Activated T-helper 1 cell treated with anti-CD3 and anti-CD28 coated beads, Interleukin-2, amount 50 U/mL, for 16 hours (primary cell): ENCODE measurements at places on chromosomes 5 and 9.

DNA sequence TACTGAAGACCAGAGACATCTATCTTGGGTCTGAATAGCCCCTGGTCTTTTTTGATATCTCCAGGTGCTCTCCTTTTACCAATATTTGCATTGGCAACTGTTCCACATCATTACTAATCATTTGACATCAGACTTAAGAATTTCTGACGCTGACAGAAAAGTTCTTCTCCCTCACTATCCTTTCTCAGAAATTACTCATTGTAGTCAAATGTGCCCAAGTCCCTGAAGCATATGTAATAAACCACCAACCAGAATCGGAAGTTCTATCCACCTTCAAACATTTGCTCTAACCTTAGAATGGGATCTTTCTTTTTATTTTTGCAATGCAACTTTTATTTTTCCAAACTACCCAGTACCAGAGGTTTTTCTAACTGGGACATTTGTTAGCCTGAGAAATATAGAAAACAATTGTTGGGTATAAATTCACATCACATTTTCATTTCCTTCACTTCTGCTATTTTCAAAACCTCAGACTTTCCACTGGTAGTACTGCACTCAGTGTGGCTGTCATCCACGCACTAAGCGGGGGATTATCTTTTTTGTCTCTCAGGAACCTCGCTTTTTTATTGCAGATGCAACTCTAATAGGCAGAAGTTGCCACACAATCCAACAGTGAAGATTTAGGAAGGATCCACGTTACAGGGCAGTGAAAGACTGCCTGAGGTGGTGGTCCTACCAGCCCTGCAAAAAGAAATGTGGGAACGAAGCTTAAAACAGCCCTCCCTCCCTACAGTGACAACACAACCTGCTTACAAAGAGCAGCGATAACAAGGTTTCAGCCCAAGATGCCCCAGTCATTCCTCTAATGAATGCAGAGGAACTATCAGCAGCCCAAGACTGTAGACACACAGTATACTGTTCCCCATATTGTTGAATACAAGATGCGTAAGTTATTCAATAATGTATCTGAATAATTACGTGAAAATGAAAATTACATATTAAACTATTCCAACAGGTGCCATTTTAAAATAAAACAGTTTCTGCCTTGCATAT, 201.2 kb downstream of the EBF1 start:
- DNase-seq, result no peak

GRCh38 chr5:142368529-142368928, 43.7 kb upstream of the SPRY4 start:
- no peak for DNase-seq

- no peak for DNase-seq
Observed at GRCh38 chr5:124402144-124402581, 344.3 kb downstream of the ZNF608 start.

GRCh38 chr9:3509926-3510325, 15.9 kb downstream of the RFX3 start:
- DNase-seq, result no peak

DNA sequence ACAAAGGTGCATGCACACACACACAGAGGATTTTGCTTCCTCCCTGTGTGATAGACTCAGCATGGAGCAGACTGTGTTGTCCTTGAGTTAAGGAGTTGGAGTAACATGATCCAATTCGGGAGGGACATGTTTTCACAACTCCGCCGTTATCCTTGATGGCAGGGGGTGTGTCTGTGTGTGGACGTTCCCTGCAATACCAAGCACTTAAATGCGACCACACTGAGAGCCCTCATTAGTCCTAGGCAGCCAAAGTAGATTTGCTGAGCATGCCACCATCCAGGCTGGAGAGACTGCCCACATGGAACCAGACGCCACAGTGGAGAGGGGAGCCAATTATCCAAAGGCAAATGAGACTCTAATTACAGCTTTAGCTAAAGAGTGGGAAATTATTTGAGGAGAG, 140.1 kb downstream of the DOCK2 start:
- no peak for DNase-seq

- no peak for DNase-seq
Observed at GRCh38 chr5:58330781-58331180, 129.1 kb downstream of the PLK2 start.

DNA sequence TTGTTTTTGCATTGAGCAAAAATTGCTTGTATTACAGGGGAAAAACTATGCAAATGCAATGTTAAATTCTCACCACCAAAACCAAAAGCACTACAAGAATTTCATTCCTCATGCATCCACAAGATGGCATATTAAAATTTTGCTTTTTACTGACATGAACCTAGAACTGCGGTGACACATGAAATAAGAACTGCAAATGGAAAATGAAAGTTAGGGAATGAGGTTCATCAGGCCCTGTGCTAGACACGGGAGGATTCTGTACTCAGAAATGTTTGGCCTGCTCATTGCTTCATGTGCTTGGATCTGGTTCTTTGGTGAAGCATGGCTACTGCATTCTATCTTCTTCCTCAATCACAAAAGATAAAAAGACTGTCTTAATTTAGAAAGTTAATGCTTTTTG, 9.1 kb upstream of the RFK start:
- no peak for DNase-seq

GRCh38 chr5:122314036-122314435, 2.0 kb downstream of the SNCAIP start:
- no peak for DNase-seq

DNA sequence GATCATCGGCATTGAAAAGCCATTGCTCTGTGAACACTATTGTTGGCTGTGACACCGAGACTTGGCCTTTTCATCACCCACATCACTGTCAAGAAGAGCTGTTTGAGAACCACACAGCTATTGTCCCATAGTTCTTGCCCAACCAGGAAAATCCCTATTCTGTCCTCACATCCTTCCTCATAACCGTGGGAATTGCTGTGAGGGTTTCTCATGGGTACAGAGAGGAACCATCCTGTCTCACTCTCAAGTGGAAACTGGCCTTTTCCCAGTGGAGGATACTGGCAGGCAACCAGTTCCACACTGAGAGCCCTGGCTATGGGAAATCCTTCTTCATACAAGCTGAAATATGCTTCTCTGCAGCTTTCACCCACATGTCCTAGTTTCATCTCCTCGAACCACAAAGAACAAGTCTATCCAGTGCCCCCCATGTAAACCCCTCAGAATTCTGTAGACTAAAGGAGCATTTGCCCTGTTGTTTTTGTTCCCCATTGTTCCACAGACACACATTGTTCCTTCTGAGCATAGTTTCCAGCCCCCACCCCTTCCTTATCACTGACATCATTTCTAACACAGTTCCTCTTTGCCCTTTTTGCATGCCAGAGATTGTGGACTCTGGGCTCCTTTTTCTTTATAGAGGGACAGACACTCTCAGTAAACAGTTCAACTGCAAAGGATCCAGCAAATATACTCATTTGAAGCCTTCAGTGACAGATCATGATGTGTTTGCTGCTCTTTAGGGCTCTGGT, 57.8 kb upstream of the C5orf46 start:
- no peak for DNase-seq

- no peak for DNase-seq
Observed at GRCh38 chr9:97638666-97639065, 5.0 kb downstream of the NCBP1 start.

DNA sequence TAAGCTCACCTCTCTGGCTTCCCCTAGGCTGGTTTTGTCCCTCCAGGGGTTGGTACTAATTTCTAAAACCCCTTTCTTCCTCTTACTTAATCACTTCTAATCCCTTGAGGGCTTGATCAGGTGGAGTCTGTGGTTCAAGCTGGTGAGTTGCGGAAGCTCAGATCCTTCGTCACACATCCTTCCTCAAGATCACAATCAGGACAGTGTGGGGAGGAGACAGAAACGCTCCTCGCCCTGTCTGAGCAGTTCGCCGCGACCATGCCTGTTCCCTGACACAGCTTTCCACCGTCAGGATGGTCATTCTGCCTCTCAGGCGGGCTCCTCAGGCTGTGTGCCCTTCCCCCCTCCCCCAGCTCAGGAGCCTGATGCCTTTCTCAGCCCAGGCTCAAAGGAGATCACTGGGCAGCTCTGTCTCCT, 24.3 kb downstream of the CPLX2 start:
- DNase-seq, result no peak

GRCh38 chr5:128403333-128403732, 134.7 kb downstream of the FBN2 start:
- DNase-seq, result no peak
